ENCODE measurements at places on chromosomes 12 and 14.

DNA sequence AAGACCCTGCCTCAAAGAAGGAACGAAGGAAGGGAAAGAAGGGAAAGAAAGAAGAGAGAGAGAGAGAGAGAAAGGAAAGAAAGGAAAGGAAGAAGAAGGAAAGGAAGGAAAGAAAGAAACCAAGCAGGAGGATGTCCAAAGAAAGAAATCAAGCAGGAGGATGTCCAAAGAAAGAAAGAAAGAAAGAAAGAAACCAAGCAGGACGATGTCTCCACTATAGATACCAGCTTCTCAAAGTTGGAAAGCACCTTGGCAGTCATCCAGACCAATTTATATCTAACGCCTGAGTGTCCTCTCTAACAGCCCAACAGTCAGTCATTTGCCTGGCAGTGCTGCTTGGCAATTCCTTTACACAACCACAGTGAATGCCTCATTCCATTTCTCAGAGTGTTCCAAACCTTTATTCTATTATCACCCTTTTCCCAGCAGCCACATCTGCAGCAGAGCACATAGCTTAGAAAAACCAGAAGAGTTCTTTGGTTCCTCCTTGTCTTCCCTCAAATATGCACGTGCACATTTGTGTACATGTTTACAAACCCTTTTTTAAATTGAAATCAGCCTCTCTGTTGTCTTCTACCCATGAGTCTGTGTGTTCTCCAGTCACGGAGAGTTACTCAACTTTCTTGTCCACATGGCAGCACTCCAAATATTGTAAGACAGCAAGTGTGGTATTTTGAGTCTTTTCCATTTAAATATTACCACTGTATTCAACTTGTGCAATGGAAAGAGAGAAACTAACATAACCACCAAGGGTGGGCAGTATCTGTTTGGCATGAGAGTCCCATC is 138.4 kb downstream of the STXBP6 start:
- no peak for DNase-seq

- DNase-seq = no peak
Observed at GRCh38 chr14:72904218-72904617, 10.3 kb upstream of the DPF3 start.

- no peak for DNase-seq
Observed at GRCh38 chr12:71792599-71792998, 37.9 kb downstream of the RAB21 start.

DNA sequence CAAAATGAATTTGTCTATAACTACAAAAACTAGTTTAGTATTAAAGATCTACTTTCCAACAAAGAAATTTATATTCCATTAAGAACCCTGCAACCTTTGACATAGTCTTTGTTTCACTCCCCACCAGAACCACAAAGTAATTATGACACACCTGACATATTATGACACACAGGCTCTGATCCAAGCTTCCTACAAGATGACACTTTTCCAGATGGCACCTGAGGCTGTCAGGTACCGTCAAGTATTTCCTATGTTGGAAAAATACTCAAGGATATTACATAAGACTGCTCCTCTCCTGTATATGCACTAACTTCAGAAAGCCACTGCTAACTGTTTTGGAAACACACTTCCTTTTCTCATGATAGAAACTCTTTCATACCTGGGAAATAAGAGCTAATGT is 38.9 kb downstream of the STXBP6 start:
- DNase-seq = no peak

GRCh38 chr14:58907803-58908202 is 270.0 kb downstream of the DACT1 start:
- no peak for DNase-seq

- no peak for DNase-seq
Observed at GRCh38 chr14:70652871-70653270, 11.2 kb downstream of the TTC9 start.

- DNase-seq = no peak
Observed at GRCh38 chr12:120933786-120934185, 29.6 kb upstream of the SPPL3 start.

DNA sequence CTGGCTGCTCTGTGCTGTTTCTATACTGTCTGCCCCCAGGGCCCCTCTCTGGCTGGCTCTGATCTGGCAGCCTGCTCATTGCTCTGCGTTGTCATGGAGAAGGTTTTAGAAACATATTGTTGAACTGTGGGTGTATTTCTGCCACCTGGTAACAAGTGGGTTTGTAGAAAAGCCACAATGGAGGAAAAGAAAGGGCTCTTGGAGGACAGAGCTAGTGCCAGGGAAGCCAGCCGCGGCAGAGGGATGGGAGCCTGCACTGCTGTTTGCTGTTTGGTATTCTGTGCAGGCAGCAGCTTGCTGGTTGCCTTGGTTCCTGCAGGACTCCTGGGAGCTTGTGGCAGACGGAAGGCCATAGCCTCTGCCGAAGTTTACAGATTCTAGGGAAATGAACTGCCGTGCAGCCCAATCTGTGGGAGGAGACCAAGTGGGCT is 15.1 kb downstream of the CCDC177 start:
- no peak for DNase-seq

DNA sequence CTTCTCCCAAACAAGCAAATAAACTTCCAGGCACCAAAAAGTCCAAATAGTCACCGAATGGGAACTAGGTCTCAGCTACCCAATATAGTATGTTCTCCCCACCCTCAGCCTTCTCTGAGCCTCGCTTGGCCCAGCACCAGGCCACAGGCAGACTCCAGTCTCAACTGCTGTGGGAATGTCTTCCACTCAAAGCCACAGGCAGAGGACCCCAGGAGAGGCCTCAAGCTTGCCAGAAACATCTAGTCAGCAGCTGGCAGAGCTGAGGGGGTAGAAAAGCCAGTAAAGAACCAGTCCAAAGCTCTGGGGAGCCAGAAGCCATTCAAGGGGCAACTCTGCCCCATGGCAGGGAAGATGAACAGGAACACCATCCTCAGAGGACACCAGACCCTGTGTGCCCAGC is 41.8 kb downstream of the FMNL3 start:
- DNase-seq = no peak

- DNase-seq = no peak
Observed at GRCh38 chr12:19373586-19373985, 65.7 kb upstream of the AEBP2 start.

DNA sequence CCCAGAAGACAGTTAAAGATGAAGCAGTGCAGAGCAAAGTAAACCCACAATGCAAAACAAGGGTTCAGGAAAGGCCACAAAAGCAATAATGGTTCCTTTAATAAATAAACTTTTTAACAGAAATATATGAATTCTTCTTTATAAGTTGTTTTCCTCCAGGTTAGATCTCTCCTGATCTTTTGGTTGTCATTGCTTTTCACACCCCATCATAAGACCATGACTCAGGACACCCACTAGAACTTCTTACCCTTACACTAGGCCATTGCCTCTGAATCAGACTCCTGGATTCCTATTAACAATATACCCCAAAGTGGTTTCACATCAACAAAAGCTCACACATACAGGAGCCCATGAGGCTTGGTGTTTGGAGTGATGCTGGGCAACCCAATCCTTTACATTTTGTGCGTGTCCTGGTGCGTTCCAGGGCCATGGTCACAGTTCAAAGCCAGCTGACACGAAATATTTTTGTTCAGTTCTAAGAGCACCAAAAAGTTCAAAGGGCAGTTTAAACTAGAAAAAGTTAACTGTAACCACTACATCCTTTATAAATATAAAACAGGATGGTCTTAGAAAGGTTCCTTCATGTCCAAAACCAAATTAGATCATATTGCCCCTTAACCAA is 187.0 kb downstream of the EPS8 start:
- no peak for DNase-seq

GRCh38 chr14:61466905-61467280 is 145.5 kb downstream of the PRKCH start:
- DNase-seq = no peak
